ENCODE measurements at places on chromosomes 11 and 22. TPM values are rescaled to one million over a fixed set of nuclear protein-coding genes. Genes with fewer than 3 reads are reported as not detected.

NADSYN1 gene
- total RNA-seq, result 60.1 TPM

ACR gene
- not detected for total RNA-seq

HEPHL1 gene
- total RNA-seq, result not detected

TMEM126B gene
- 56.4 TPM for total RNA-seq

SLC35E4 gene
- 4.0 TPM for total RNA-seq

MS4A6E gene
- total RNA-seq, result not detected

ASCL2 gene
- total RNA-seq, result 0.16 TPM

DNA sequence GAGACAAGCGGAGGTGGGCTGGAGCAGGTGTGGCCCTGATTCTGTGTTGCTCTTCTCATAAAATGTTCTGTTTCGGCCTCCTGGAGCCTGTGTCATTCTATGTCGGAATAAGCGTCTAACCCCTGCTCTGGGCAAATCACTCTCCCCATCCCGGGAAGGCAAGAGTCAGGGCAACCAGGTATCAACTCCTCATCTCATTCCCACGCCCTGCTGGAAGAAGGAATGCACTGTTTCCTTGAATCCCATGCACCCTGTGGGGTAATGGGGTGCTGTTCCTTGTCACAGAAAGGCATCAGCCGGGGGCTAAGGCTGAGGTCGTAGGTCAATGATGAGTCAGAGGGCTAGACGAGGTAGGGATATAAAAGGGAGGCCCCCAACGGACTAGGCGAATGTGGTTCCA, 2.6 kb downstream of the FAM180B start:
- H3K27me3 ChIP-seq, result peaks cover 16% of the 10 kb centered on the region
- H3K36me3 ChIP-seq, result peaks cover 11% of the 10 kb centered on the region
- H3K4me1 ChIP-seq, result no peaks in the 10 kb centered on the region
- no peak overlapping the region for H3K4me3 ChIP-seq
- no peak overlapping the region for H3K27ac ChIP-seq

GRCh38 chr22:16914006-16914405, 88.8 kb upstream of the XKR3 start:
- no peak for DNase-seq
- no peaks in the 10 kb centered on the region for H3K27me3 ChIP-seq
- no peaks in the 10 kb centered on the region for H3K36me3 ChIP-seq
- no peak overlapping the region for H3K27ac ChIP-seq
- H3K4me3 ChIP-seq, result no peak overlapping the region

- no peak overlapping the region for H3K4me3 ChIP-seq
- no peak overlapping the region for H3K27ac ChIP-seq
- H3K27me3 ChIP-seq, result no peaks in the 10 kb centered on the region
- H3K4me1 ChIP-seq, result peaks cover 4% of the 10 kb centered on the region
These were observed 8.3 kb upstream of the HTR3B start for GRCh38 chr11:113896156-113896879.

DNA sequence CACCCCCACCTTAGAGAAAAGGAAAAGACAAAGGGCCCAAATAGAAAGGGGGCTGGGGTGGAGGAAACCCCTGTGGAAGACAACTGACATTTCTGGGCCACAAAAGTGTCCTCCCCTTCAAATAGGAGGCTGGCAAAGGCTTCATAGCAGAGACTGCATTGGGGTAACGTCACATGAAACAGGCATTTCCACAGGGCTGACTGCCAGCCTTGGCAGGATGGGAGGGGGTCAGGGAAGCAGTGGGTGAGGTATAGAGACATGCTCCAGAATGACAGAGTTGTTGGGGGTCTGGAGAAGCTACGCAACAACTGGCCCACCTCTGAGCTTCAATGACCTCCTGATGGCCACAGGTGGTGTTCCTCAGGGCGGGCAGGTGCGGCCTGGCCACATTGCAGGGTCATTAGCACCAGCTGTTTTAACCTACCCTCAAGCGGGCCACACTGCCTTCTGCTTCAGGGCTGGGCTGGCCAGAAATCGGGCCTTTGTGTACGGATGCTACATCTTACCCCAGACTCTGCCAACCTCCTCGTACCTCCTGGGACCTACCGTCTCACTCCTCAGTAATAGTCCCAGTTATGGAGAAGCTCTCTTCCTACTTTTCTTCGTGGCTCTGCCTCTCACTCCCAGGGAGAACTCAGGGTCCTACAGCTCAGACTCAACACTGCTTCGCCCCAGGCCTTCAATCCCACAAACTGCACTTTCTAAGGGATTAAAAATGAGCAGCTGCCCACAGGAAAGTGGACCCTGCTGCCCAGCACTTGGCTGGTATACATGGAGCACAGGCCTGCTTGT, 160.0 kb upstream of the NCAM1 start:
- DNase-seq, result no peak
- no peak overlapping the region for H3K27ac ChIP-seq
- no peaks in the 10 kb centered on the region for H3K36me3 ChIP-seq
- no peak overlapping the region for H3K4me3 ChIP-seq
- H3K27me3 ChIP-seq, result peaks cover 16% of the 10 kb centered on the region

DNA sequence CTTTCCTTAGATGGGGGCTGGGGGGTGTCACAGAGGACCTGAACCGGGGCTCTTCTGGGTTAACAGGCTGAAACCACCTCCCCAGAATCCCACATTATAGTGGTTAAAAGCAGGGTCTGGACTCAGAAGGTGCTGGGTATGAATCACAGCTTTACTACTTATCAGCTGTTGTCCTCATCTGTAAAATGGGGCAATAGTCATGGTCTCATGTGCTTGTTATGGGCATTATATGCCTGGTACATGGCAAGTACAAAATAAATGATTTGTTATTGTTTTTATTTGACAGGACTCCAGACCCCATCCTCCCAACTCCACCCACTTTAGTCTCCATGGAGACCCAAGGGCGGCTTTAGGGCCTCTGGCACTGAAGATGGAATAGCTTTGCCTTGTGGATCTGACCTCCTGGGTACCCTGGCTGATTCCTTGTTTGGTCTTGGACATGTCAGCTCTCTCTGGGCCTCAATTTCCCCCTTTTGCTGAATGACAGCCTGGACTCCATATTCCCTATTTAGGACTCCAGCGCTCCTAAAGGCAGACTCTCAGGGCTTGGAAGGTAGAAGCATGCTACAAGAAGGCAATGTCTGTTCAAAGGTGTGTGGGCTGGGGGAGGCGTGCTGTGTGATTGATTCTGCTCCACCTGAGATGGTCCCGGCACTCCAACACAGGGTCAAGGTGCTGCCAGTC, 812 bp upstream of the SMTN start:
- peak overlapping the region; percentile 97 for H3K27ac ChIP-seq
- DNase-seq, result no peak
- no peaks in the 10 kb centered on the region for H3K36me3 ChIP-seq
- H3K4me3 ChIP-seq, result peak overlapping the region; percentile 82
- peaks cover 13% of the 10 kb centered on the region for H3K4me1 ChIP-seq
- no peaks in the 10 kb centered on the region for H3K27me3 ChIP-seq

- no peak for DNase-seq
- H3K4me3 ChIP-seq, result no peak overlapping the region
- no peaks in the 10 kb centered on the region for H3K36me3 ChIP-seq
- no peaks in the 10 kb centered on the region for H3K4me1 ChIP-seq
- no peak overlapping the region for H3K27ac ChIP-seq
These were observed 385.7 kb downstream of the SOX6 start for GRCh38 chr11:15970506-15971214.

DNA sequence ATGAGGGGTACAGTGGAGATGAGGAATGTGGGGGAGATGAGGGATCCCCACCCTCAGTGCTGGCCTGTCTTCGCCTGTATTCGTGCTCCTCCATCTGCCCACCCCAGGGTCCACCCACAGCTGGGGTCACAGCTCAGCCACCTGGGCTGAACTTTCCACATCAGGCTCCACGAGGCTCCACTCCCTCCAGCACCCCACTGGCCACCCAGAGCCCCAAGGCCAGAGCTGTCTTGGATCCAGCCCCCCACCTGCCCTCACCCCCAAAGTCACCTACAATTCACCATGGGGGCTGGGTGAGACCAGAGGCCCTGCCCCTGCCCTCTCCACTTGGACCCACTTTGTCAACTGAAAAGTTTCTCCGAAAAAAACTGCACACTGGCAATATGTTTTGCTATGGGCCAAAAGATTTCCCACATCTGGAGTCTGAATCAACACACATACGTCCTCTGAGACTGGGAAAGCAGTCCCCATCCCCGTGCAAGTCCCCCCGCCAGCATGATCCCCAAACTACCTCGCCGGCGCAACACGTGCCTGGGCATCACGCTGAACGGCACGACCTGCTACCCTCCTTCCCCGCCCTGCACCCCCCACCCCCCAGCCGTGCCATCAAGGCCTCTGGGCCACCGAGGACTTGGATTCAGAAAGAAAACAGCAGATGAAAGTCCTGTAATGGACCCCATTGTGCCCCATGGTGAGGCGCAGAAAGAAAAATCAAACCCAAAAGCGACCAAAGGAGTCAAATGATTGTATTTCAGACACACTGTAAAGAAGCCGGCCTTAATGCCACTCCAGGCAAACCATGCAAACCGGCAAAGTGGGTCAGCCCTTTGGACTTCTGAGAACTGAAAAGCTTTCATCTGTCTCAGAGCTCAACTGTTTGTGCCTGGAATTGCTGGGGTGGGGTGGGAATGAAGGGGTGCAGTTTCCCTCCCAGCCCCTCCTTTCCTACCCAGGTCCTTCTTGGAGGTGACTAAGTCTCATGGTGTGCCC, 16.5 kb upstream of the GAL start:
- H3K27me3 ChIP-seq, result no peaks in the 10 kb centered on the region
- no peak for DNase-seq
- H3K4me3 ChIP-seq, result no peak overlapping the region
- H3K27ac ChIP-seq, result no peak overlapping the region
- H3K36me3 ChIP-seq, result no peaks in the 10 kb centered on the region
- no peaks in the 10 kb centered on the region for H3K4me1 ChIP-seq

DNA sequence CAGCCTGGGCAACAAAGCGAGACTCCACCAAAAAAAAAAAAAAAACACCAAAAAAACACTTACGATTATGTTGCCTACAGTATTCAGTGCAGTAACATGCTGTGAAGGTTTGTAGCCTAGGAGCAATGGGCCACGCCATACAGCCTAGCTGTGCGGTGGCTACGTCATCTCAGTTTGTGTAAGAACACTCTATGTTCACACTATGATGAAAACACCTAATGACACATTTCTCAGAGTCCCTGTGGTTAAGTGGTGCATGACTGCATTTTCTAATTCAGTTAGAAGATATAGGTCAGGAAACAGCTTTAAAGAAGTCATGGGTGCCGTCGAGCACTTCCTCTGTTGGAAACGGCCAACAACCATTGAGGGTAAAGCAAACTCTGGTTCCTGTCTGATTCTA, 75.7 kb upstream of the ANO1 start:
- no peak overlapping the region for H3K27ac ChIP-seq
- no peaks in the 10 kb centered on the region for H3K27me3 ChIP-seq
- no peaks in the 10 kb centered on the region for H3K36me3 ChIP-seq
- no peaks in the 10 kb centered on the region for H3K4me1 ChIP-seq

DNA sequence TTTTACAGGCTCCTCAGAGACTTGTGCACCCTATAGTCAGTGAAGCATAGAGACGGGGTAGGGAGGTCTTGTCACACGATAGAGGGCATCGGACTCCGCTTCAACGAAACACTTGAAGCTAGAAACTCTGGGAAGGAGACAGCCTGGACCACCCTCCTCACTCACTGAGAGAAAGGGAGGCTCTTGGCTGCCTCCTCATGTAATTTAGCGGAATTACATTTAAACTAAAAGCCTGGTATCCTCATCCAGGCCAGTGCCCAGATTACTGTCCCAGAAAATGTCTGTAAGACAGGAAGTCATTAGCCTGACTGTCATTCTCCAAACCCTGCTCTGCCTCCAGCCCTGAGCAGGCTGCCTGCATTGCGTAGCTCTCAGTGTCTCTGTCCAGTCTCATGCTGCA, 36.0 kb downstream of the TTLL1 start:
- H3K36me3 ChIP-seq, result no peaks in the 10 kb centered on the region
- H3K27me3 ChIP-seq, result no peaks in the 10 kb centered on the region
- H3K4me1 ChIP-seq, result no peaks in the 10 kb centered on the region
- DNase-seq, result peak; percentile 66
- no peak overlapping the region for H3K4me3 ChIP-seq

DNA sequence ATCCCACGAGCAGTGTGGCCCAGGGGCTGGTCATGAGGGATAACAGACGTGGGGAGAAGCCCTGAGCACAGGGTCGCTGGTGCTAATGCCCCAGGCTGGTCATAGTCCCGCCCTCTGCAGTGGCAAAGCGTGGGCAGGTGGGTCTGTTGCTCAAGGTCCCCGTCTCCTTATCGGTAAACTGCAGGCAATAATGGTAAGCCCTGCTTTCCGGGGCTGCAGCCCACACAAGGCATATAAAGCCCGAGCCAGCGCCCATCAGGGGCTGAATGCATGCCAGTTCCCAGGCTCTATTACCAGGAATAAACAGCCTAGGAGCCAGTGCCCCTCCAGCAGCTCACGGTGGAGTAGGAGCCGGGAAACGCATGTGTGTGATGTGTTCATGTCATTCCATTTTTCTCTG, 261.0 kb downstream of the BRD1 start:
- no peak overlapping the region for H3K4me3 ChIP-seq
- H3K4me1 ChIP-seq, result no peaks in the 10 kb centered on the region
- no peaks in the 10 kb centered on the region for H3K27me3 ChIP-seq
- H3K27ac ChIP-seq, result no peak overlapping the region
- no peaks in the 10 kb centered on the region for H3K36me3 ChIP-seq

- H3K36me3 ChIP-seq, result peaks cover 50% of the 10 kb centered on the region
- H3K4me3 ChIP-seq, result no peak overlapping the region
These were observed 82.9 kb downstream of the PIWIL4 start for GRCh38 chr11:94649964-94650623.

GRCh38 chr11:114251815-114252337, 44.3 kb upstream of the NNMT start:
- no peak overlapping the region for H3K4me3 ChIP-seq
- H3K4me1 ChIP-seq, result no peaks in the 10 kb centered on the region
- H3K27ac ChIP-seq, result no peak overlapping the region
- H3K27me3 ChIP-seq, result no peaks in the 10 kb centered on the region
- no peaks in the 10 kb centered on the region for H3K36me3 ChIP-seq

- H3K27ac ChIP-seq, result no peak overlapping the region
- no peaks in the 10 kb centered on the region for H3K36me3 ChIP-seq
- no peak overlapping the region for H3K4me3 ChIP-seq
- no peaks in the 10 kb centered on the region for H3K27me3 ChIP-seq
These were observed 44.3 kb downstream of the PTPRJ start for GRCh38 chr11:48024635-48025071.

- H3K27me3 ChIP-seq, result no peaks in the 10 kb centered on the region
- no peak overlapping the region for H3K4me3 ChIP-seq
- H3K36me3 ChIP-seq, result peaks cover 11% of the 10 kb centered on the region
- no peaks in the 10 kb centered on the region for H3K4me1 ChIP-seq
- no peak overlapping the region for H3K27ac ChIP-seq
- peak; percentile 37 for DNase-seq
These were observed 99.3 kb downstream of the TBC1D22A start for GRCh38 chr22:46861468-46862367.

- no peaks in the 10 kb centered on the region for H3K4me1 ChIP-seq
- no peaks in the 10 kb centered on the region for H3K36me3 ChIP-seq
These were observed 96.7 kb upstream of the CD44 start for GRCh38 chr11:35042224-35042623.

Data from endodermal cell (in vitro differentiated cells).